GM23248 (cell line): ENCODE measurements at places on chromosomes 6 and 20. TPM values are rescaled to one million over a fixed set of nuclear protein-coding genes. Genes with fewer than 3 reads are reported as not detected.
A peak's percentile ranks its signal among the peaks of the same experiment; 100 is the strongest.

The C20orf141 gene
- not detected in 2 replicates for total RNA-seq

The ACSS1 gene
- total RNA-seq = under 0.01 and 1.1 TPM in 2 replicates

The C20orf96 gene
- total RNA-seq = 0.32 TPM in 1 of 2 replicates, not detected in the other

The HM13 gene
- 110 and 117 TPM in 2 replicates for total RNA-seq

- no peak for DNase-seq
Observed at GRCh38 chr6:169866668-169867521, 115.5 kb downstream of the ERMARD start.

DNA sequence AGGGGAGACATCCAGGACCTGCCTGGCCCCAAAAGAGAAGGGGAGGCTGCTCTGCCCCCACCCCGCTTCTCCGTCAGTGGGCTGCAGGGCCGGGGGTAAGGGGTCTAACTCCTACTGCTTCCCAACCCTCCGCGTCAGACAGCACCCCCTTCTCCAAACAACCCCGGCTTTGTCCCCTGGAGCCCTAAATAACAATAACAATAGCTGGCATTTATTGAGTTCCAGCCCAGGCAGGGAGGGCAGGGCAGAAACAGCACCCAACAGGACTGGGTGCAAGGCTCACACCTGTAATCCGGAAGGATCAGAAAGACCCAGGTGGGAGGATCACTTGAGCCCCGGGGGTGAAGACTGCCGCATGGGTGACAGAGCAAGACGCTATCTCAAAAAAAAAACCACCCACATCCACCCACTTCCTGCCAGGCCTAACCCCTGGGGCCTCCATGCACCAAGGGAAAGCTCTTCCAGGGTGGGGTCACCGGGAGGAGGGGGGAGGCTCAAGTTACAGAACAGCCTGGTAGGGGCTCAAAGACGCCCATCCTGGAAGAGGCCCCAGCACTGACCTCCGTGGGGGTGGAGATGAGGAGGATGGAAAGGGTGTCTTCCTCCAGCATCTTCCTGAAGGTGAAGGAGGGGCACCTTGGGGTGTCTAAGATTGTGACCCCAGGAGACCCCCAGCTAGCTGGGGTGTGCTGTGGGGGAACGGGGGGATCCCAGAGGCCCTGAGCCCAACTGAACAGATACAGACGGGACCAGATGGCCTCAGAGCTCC, 1.3 kb upstream of the FNDC11 start:
- no peak for DNase-seq

- DNase-seq = no peak
Observed at GRCh38 chr6:142935553-142936517, 9.1 kb downstream of the HIVEP2 start.

- DNase-seq = no peak
Observed at GRCh38 chr6:56580271-56580670, 62.4 kb downstream of the DST start.

DNA sequence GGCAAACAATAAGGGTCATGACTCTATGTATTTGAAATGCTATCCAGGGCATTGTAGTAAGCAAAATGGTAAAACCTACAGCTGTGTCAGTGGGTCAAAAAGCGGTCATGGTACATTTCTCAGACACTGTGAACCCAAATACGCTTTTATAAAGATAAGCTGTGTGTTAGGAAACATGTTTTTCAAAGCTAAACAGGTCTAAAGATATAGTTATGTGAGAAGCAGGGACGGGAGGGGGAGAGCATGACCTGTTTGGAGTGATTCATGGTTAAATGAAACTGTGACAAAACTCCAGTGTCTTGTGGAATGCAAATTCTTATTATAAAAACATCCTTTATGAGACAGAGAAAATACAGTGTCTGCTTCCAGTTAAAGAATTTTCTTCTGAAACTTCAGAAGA, 205.4 kb upstream of the BMP2 start:
- peak; percentile 68 for DNase-seq

DNA sequence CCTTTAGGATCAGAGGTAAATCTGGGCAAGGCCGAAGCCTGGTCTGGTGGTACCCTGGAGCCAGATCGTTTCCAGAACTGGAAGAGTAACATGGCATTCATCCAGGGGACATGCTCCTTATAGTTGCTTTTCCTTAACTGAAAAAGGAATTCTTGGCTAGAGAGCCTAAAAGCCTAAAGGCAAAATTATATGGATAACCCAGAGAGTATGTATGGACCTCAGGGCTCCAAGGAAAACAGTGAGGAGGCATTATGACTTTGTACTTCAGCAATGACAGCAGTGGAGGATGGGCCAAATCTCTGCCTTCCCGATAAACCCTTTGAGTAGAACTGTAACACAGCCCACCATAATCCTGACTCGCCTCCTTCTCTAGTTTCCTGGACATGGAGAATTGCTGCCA, 29.3 kb downstream of the ARHGAP18 start:
- DNase-seq = no peak

GRCh38 chr6:52801188-52801841, 2.3 kb downstream of the GSTA1 start:
- DNase-seq = no peak

DNA sequence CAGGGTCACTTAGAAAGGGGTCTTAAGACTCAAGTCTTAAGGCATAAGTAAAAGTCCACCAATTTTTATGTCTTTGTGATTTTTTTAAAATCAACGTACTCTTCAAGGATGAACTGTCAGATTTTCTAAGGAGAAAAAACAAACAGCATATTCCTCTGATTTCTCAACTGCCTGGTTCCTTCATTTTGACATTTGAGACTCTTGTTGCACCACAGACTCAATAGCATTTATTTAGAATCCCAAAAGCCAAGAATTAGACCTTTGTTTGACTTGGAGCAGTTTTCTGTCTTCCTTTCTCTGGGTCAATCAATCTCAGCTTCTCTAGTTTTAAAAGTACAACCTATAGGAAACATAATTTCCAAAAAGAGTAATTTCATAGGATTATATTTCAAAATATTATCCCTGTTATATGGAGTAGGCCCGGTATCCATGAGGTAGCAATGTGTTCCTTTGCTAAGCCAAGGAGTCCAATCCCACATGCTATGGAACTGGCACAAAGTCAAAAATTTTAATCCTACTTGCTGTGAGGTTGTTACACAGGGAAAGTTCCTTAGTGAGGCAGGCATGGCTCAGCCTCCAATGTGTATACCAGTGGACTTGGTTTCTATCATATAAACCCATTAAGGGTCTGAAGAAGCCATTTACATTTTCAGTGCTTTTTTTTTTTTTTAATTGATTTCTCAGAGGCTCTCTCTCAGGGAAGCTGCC, 405.7 kb downstream of the KIF16B start:
- no peak for DNase-seq

DNA sequence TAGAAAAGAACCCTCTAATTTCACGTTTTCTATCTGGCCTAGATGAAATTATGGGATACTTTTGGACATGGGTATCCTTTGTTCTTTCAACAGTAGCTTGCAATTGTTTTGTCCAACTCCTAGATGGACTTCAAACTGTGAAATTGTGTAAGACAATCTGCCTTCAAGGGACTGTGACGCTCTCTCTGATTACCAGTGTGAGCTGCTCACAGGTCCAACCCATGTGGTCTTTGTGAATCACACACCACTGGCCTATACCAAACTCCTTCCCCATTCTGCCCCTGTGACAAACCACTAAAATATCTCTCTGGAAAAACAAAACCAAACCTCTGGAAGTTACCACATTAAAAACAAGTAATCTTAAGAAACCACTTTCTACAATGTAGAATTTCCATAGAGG, 59.5 kb downstream of the NINL start:
- peak; percentile 98 for DNase-seq

DNA sequence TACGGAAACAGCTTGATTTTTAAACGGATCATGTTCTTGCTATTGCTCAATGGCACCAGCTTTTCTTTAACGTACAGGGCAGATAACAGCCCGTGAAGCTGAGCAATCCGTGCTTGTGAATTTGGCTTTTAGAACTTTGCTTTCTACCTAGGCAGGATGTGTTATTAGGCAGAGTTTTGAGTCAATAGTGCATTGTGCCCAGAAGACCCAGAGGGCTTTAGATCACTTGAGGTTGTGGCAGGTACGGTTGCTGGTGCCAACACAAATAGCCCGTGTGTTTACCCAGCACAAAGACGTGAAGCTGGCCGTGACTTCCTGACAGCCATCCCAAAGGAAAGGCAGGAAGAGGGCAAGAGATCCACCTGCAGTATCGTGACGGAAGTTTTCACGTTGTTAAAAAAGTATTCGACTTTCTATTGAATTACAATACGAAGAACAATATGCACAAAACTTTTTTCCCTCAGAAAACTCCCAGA, 117.4 kb upstream of the FRMD1 start:
- no peak for DNase-seq

DNA sequence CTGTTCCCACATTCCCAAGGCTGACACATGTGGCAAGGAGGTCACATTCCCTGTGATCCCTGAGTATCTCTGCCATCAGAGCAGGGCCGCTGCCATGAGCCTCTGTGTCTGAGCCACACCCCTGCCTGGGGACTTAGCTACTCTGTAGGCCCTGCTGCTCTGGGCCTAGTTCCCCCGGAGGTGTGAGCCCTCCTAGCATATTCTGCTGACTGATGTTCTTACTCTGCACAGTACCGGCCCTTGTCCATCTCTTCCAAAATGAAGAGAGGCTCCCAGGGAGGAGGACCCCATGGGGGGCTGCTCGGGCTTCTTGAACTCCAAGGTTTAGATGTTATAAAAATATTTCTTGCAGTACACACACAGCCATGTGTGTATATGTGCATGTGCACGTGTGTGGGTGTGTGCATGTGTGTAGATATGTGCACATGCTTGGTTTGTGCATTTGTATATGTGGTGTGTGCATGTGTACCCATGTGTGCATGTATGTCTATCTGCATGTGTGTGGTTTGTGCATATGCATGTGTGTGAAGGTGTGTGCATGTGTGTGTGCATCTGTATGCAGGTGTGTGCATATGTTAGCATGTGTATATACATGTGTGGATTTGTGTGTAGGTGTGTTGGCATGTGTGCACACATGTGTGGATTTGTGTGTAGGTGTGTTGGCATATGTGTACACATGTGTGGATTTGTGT, 101.2 kb downstream of the ERMARD start:
- no peak for DNase-seq

- peak; percentile 38 for DNase-seq
Observed at GRCh38 chr20:1345030-1345755, 16.3 kb upstream of the SDCBP2 start.

DNA sequence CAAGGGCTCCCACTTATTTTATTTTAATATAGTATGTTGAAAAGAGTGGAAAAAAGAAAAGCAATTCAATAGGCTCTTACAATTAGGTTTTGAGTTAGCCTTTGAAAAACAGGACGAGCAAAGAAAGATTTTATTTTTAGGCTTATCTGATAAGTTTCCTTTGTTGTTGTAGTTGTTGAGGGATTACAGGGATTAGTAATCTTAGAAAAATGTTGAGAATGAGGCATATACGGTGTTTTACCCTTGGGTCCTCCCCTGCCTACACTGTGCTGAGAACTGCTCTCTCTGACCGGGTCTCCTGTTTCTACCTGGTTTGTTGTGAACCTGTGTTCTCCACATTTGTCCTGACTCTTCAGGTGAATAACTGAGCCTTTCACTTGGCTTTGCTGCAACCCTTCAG, 16.7 kb downstream of the TRAPPC3L start:
- peak; percentile 31 for DNase-seq
